Fibroblast of the aortic adventitia (primary cell): ENCODE measurements at places on chromosomes 6 and 20. TPM values are rescaled to one million over a fixed set of nuclear protein-coding genes. Genes with fewer than 3 reads are reported as not detected.

The CDKAL1 gene
- total RNA-seq: 11.3 and 20.0 TPM in 2 replicates

The EYA2 gene
- total RNA-seq: 0.57 and 1.6 TPM in 2 replicates

The EPB41L1 gene
- total RNA-seq: 13.5 and 18.1 TPM in 2 replicates

The PI16 gene
- total RNA-seq: 1.5 and 6.3 TPM in 2 replicates

The RIMS4 gene
- total RNA-seq: 0.27 and 0.41 TPM in 2 replicates

The APOM gene
- total RNA-seq: 2.0 TPM in 1 of 2 replicates, not detected in the other

The PCSK2 gene
- total RNA-seq: not detected in 2 replicates

The SDHAF4 gene
- total RNA-seq: 2.8 and 8.0 TPM in 2 replicates

GRCh38 chr20:56453352-56453751, 15.1 kb upstream of the RTF2 start:
- no peak for DNase-seq

DNA sequence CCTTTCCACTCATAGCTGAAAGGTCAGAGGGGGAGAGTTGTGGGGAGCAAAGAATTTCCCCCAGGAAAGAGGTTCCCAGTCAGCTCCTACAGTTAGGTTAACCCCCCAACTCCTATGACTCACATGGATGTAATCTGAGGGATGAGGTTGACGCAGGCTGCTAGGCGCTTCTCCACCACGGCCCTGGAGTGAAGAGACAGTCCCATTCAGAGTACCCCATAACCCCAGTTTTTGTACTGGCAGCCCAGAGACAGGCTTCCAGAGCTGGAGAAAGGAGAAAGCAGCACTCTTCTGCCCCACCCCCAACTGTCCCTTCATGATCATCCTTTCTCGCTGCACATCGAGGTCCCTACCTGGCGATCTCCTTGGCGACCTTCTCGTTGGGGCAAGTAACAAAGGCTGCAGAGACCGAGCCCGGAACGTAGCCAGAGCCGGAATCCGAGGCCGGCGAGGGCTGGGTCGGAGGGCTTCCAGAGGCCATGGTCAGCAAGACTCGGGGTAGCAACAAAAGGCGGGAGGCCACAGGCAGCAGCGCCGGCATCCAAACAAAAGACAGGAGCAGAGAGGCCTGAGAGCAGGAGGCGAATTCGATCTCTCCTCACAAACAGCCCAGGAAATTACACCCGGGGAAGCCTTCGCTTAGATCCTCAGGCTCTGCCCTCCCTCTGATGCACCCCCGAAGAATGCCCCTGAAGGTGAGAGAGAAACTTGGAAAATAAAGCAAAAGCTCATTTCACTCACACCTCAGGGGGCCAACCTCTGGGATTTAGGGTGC, 592 bp downstream of the CUTA start:
- peak; percentile 80 for DNase-seq

GRCh38 chr20:45576995-45577394, 2.1 kb downstream of the WFDC8 start:
- peak; percentile 28 for DNase-seq

- DNase-seq: no peak
Measured at GRCh38 chr6:152184917-152185574, 377.6 kb downstream of the ESR1 start.

DNA sequence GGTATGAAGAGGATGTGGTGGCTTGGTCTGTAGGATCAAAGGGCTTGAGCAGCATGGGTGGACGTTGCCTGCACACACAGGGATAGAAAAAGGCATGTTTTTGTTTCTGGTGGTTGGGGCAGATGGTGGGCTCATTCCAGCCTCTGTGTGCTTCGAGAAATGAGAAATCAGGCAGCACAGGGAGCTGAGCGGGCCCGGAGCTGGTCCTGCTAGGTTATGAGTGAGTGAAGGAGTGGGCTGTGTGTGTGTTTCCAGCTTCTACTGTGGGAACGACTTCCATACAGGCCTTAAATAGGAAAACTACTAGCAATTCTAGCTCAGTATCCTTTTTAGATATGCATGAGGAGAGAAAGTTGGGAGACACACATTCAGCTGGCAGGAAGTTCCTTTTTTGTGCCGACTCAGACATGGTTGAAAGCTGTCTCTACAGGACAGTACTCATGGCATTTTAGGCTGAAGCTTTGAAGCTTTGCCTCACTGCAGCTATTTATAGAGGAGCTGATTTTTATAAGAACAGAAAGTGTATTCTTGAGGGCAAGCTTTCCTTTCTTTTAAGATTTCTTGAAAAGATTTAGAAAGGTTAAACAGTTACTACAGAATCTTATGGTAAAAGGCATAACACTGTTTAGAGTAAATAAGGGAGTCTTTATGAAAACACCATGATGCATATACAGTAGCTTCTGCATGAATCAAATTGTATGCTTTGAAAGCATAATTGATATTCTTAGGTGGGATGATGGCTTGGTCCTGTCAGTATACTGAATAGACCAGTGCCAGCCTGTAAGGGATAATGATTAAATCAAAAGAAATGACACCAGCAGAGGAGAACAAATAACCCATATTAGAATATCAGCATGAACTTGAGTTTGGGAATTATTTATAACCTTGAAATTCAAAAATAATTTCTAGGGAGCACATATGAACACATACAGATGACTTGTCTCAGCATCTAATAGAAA, 104.0 kb upstream of the MAN1A1 start:
- DNase-seq: no peak

DNA sequence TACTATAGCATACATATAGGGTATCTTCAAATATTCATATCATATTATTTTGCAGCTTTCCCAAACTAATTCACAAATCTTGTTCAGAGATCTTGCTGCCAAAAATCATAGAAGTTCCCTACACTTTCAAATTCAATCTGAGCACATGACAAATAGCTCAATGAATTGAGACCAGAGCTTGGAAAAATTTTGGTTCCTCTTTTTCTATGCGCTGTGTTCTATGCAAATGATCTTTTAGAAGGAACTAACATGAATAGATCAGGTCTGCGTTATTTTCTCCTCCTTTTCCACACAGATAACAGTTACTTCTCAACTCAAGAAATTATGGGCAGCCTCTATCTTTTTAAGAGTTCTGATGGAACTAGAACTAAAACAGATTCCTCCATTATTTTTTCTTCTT, 316.3 kb downstream of the ARHGAP18 start:
- DNase-seq: no peak

GRCh38 chr20:20679316-20679715, 33.1 kb downstream of the RALGAPA2 start:
- DNase-seq: no peak

DNA sequence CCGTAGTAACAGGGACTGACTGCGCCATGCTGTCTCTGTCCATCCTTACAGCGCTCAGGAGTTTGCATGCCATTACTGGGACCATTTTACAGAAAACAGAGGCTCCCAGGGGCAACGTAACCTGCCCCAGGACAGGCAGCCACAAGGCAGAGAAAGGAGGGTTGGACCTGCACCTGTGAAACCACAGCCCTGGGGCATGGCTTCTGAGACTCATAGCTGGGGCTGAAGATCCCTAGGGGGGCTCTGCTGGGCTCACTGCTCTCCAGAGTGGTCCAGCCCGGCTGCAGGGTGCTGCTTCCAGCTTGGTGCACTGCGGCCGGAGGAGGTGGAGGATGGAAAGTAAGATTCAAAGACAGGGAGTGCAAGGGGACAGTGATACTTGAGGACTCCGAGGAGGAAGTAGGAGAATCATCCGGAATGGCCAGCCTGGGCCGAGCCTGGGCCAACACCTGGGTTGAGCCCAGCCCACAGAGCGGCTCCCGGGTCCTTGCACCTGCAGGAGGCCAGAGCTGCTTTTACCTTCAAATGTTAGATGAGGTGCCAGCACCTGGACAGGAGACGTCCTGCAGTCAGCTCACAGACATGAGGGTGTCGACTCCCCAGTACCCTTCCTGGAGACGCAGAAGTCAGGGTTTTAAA, 183.2 kb downstream of the CDH4 start:
- no peak for DNase-seq

GRCh38 chr20:47368301-47368700, 11.8 kb upstream of the ZMYND8 start:
- DNase-seq: no peak

- DNase-seq: no peak
Measured at GRCh38 chr6:107196152-107196551, 80.8 kb upstream of the BEND3 start.

DNA sequence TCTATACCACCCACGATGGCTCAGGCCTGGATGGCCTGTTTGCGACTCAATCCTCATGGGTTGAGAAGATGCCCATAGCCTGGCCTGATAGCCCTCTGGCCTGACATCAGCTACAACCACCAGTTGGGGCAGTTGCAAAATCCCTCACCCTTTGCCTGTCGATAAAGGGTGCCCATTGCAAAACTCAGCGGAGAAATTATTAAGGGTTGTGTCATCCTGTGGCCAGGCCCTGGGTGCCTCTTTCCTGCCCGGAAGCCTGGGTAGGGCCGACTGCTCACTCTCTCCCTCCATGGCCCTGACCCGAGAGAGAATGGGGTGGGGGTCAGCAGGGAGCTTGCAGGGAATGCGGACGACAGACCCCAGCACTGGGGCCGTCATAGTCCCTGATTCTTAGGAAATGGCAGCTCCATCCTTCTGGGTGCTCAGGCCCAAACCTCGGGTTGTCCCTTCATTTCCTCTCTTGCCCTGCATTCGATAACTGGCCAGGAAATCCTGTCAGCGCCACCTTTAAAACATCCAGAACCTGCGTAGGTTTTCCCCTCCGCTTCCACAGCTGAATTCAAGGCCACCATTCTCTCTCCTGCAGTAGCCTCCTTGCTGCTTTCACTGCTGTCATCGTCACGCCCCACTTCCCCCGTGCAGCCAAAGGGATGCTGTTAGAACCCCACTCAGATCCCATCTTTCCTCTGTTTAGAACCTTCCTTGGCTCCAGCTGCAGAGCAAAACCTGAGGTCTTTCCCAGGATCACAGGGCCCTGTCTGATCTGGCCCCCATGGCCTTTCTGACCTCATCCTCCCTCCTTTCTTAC, 31.1 kb downstream of the CEBPB start:
- peak; percentile 36 for DNase-seq

DNA sequence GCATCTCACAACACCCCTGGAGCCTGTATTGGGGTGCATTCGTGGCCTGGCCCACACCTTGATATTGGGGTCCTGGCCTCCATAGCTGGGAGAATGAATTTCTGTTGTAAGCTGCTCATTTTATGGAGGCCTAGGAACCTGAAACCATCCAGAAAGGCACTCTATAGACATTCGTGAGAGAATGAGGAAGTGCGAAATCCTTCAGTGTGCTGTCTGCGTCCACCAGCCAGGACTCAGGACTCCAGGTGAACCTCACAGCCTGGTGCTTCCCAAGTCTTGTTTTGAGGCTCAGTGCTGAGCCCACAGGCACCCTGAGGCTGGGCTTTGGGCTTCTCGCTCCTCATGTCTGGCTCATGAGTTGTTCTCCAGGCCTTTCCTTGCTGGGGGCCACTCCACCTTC, 11.9 kb upstream of the RBBP8NL start:
- DNase-seq: no peak

DNA sequence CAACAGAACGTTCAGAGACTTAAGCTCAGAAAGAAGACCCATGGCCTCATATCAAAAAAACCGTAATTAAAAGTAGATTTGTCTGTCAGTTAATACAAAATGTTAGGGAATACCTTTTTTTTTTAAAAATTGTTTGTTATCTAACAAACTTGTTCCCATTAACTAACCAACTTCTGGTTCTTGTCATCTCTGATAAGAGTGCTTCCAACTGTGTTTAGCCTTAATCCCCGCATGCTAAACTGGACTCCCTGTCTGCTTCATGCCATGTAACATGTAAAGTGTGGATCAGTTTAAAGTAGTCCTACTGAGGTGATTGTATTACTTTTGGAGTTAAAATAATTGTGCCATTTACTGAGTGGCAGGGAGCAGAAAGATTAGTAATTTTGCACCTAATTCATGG, 6.3 kb downstream of the JARID2 start:
- no peak for DNase-seq

DNA sequence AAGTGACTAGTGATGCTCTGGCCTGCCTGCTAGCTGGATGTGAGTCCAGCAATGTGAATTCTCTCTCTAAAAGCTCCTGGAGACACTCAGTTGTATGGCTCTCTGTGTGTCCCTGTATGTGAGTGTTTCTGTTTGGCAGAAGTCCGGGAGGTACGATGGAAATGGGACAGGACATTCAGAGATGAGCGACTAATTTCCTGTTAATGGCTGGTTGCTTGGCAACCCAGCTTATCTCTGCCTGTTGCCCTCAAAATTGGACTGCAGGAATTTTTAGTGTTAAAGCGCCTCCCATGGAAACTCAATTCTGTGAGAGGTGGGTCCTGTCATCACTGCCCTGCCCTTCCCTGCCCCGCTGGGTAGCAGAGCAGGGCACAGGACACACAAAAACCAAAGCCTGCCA, 136.8 kb upstream of the LRFN2 start:
- DNase-seq: no peak

- DNase-seq: peak; percentile 88
Measured at GRCh38 chr6:111823831-111824607, 49.2 kb downstream of the FYN start.

- DNase-seq: no peak
Measured at GRCh38 chr6:44680202-44680720, 292.8 kb downstream of the CDC5L start.

- DNase-seq: no peak
Measured at GRCh38 chr20:63697868-63698545, 1.6 kb downstream of the TNFRSF6B start.

- DNase-seq: no peak
Measured at GRCh38 chr6:144065213-144065660, 30.1 kb downstream of the SF3B5 start.
